Esophagus muscularis mucosa (tissue), 4 donors: ENCODE measurements at places on chromosomes 1 and 21. TPM values are rescaled to one million over a fixed set of nuclear protein-coding genes. Genes with fewer than 3 reads are reported as not detected.
A peak's percentile ranks its signal among the peaks of the same experiment; 100 is the strongest.

DNA sequence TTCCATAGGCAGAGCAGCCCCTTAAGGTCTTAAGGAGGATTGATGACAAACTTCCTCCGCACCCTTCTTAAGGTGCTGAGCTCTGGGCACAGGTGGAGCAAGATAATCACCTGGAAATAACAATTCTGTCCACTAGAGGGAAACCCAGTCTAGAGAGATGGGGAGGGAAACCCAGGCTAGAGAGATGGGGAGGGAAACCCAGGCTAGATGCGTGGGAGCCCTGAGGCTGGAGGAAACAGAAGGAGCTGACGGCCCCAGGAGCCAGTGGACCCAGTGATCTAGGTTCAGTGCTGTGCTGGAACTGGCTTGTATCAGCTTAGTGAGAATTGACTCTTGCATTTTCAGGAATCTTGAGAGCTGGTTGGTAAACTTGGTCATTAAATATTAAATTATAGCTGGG is 17.8 kb upstream of the MYCL start:
- no peaks in the 10 kb centered on the region for H3K36me3 ChIP-seq
- H3K4me1 ChIP-seq = no peaks in the 10 kb centered on the region
- DNase-seq = no peak
- H3K27me3 ChIP-seq = peaks cover 20% of the 10 kb centered on the region
- no peak overlapping the region for H3K4me3 ChIP-seq
- no peak overlapping the region for H3K27ac ChIP-seq

DNA sequence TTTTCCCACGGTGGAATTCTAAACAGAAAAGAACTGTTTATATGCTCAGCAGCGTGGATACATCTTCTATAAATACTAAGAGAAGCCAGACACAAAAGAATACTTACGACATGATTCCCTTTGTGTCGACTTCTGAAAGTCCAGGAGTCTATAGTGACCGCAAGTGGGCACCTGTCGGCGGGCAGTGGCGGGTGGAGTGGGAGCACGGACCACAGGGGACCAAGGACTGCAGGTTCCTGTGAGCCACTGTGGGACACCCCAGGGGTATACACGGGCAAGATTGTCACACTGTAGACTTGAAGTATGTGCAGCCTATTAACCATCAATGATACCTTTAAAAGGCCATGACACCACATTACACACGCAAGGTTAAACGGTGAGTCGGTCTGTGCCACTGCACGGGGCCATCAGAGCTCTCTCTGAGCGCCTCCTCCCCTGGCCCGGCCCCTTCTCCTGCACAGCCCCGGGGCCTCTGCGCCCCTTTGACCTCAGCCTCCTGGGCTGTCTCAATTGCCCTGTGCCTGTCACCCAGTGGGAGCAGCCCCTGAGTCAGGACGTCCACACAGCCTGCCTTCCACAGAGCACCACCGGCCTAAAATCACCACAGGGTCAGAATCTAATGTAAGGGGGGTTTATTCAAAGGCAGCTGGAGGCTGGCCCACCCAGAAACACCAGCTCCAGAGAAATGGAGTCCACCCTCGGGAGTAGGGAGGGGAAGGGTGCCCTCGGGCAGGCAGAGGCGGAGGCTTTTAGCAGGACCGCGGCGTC is 90.0 kb upstream of the COL6A1 start:
- peak overlapping the region; percentile 35 for H3K27ac ChIP-seq
- H3K27me3 ChIP-seq = peaks cover 15% of the 10 kb centered on the region
- H3K4me1 ChIP-seq = peaks cover 28% of the 10 kb centered on the region
- H3K36me3 ChIP-seq = no peaks in the 10 kb centered on the region

DNA sequence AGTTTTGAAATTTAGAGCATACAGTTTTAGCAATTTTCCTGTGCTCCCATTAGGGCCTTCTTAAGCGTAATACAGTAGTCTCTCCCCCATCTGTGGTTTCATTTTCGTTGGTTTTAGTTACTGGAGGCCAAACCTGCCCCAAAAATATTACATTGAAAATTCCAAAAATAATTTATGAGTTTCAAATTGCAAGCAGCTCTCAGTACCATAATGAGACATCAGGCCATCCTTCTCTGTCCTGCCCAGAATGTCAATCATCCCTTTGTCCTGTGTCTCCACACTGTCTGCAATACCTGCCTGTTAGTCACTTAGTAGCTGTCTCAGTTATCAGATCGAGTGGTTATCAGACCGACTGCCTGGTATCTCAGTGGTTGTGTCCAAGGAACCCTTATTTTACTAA is 45.4 kb downstream of the ADSS2 start:
- no peak overlapping the region for H3K4me3 ChIP-seq
- H3K27me3 ChIP-seq = no peaks in the 10 kb centered on the region
- peaks cover 10% of the 10 kb centered on the region for H3K36me3 ChIP-seq
- H3K4me1 ChIP-seq = no peaks in the 10 kb centered on the region
- H3K27ac ChIP-seq = no peak overlapping the region

S100A5 gene
- not detected for total RNA-seq

DNA sequence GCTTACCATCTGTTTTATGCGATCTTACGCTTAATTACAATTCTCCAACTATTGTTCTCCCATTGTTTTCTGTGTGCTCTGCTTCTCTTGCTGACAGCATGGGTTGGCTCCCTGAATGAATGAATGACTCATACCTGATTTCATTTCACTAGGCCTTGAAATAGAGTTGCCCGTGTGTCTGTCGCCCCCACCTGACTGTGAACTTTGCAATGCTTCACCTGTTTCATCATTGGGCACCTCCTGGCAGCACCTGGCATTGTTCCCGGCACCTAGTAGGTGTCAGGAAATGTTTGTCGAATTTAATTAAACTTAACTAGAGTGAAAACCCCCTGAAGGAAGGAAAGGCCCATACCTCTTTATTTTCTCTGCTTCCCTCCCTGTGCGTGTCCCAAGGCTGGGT is 120.5 kb upstream of the KLHDC7A start:
- DNase-seq = no peak
- no peak overlapping the region for H3K27ac ChIP-seq
- no peaks in the 10 kb centered on the region for H3K4me1 ChIP-seq
- no peaks in the 10 kb centered on the region for H3K36me3 ChIP-seq
- H3K27me3 ChIP-seq = no peaks in the 10 kb centered on the region
